Trophoblast cell (in vitro differentiated cells and primary cell): ENCODE measurements at places on chromosomes 1 and 21.

DNA sequence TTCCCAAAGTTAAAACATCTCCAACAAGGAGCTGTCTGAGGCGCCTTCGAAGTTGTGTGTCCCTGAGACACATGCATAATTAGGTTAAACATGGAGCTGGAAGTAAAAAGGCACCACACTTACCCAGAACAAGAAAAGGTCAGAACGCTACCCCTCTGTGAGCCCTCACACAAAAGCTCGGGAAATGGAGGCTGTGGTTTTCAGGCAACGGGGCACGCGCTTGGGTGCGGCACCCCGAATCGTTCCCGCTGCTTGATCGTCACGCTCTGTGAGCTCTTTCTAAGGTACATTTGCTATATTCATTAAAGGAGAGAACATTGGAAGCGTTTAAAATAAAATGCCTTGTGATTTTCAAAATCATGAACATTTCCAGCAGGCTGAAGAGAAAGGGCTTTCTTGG is 12.5 kb downstream of the CAPN8 start:
- no peak overlapping the region for H3K27ac ChIP-seq
- no peaks in the 10 kb centered on the region for H3K4me1 ChIP-seq
- H3K36me3 ChIP-seq: no peaks in the 10 kb centered on the region
- H3K27me3 ChIP-seq: no peaks in the 10 kb centered on the region
- no peak overlapping the region for H3K4me3 ChIP-seq
- DNase-seq: no peak

GRCh38 chr1:9867408-9868243 is 42.4 kb downstream of the CTNNBIP1 start:
- no peaks in the 10 kb centered on the region for H3K27me3 ChIP-seq
- DNase-seq: peak; percentile 50
- H3K4me3 ChIP-seq: no peak overlapping the region
- H3K4me1 ChIP-seq: peaks cover 2% of the 10 kb centered on the region
- peaks cover 20% of the 10 kb centered on the region for H3K36me3 ChIP-seq
- H3K27ac ChIP-seq: no peak overlapping the region

GRCh38 chr1:202374099-202374498 is 25.6 kb downstream of the PPP1R12B start:
- no peak overlapping the region for H3K27ac ChIP-seq
- H3K27me3 ChIP-seq: no peaks in the 10 kb centered on the region
- no peaks in the 10 kb centered on the region for H3K36me3 ChIP-seq
- H3K4me1 ChIP-seq: no peaks in the 10 kb centered on the region
- H3K4me3 ChIP-seq: no peak overlapping the region
- no peak for DNase-seq

- H3K36me3 ChIP-seq: peaks cover 8% of the 10 kb centered on the region
- peaks cover 30% of the 10 kb centered on the region for H3K4me1 ChIP-seq
- H3K27ac ChIP-seq: peak overlapping the region; percentile 4
- no peak for DNase-seq
- no peaks in the 10 kb centered on the region for H3K27me3 ChIP-seq
- no peak overlapping the region for H3K4me3 ChIP-seq
Observed at GRCh38 chr1:115676498-115677181, 34.9 kb downstream of the VANGL1 start.

GRCh38 chr1:62437273-62437940 is 558 bp downstream of the USP1 start:
- DNase-seq: peak; percentile 60
- H3K36me3 ChIP-seq: peaks cover 2% of the 10 kb centered on the region
- H3K27ac ChIP-seq: peak overlapping the region; percentile 100
- no peaks in the 10 kb centered on the region for H3K4me1 ChIP-seq
- H3K27me3 ChIP-seq: no peaks in the 10 kb centered on the region

GRCh38 chr1:97787231-97787630 is 133.6 kb downstream of the DPYD start:
- H3K27me3 ChIP-seq: no peaks in the 10 kb centered on the region
- no peak overlapping the region for H3K27ac ChIP-seq
- no peak for DNase-seq
- H3K4me1 ChIP-seq: no peaks in the 10 kb centered on the region

DNA sequence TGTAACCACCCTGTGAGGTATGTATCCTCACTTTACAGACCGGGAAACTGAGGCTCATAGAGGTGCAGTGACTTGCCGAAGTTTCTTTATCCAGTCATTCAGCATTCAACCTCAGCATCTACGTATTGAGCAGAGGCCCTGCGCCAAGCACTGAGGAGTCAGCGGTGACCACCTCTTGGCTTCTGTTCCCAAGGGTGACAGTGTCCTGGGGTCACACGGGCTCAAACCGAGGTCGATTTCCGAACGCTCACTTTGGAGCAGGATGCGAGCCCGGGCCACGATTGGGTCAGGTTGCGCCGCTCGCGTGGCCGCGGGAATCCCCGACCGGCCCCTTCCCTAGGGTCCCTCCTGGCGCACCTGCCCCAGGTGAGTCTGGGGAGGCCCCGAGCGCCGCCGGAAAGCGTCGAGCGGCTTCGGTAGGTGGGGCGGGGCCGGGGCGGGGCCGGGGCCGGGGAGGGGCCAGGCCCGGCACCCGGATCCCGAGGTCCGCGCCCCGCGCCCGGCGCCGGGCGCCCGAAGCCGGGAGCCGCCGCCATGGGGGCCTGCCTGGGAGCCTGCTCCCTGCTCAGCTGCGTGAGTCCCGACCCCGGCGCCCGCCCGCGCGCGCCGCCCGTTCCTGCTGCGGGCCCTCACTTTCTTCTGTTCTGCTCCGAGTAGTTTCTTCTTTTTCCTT is at the start of gene SERINC2:
TSS of gene SERINC2 (plus strand) at position 482 of the 673 bp plus-strand sequence. CDS start at position 535, 53 bp downstream.
- H3K4me1 ChIP-seq: peaks cover 27% of the 10 kb centered on the region
- no peaks in the 10 kb centered on the region for H3K27me3 ChIP-seq
- H3K4me3 ChIP-seq: peak within 1 kb of the TSS; percentile 83
- H3K27ac ChIP-seq: peak within 1 kb of the TSS; percentile 4
- peaks cover 6% of the 10 kb centered on the region for H3K36me3 ChIP-seq

GRCh38 chr1:246265481-246265880 is 241.6 kb downstream of the SMYD3 start:
- H3K27me3 ChIP-seq: no peaks in the 10 kb centered on the region
- DNase-seq: no peak
- no peak overlapping the region for H3K4me3 ChIP-seq
- H3K36me3 ChIP-seq: no peaks in the 10 kb centered on the region
- no peak overlapping the region for H3K27ac ChIP-seq

DNA sequence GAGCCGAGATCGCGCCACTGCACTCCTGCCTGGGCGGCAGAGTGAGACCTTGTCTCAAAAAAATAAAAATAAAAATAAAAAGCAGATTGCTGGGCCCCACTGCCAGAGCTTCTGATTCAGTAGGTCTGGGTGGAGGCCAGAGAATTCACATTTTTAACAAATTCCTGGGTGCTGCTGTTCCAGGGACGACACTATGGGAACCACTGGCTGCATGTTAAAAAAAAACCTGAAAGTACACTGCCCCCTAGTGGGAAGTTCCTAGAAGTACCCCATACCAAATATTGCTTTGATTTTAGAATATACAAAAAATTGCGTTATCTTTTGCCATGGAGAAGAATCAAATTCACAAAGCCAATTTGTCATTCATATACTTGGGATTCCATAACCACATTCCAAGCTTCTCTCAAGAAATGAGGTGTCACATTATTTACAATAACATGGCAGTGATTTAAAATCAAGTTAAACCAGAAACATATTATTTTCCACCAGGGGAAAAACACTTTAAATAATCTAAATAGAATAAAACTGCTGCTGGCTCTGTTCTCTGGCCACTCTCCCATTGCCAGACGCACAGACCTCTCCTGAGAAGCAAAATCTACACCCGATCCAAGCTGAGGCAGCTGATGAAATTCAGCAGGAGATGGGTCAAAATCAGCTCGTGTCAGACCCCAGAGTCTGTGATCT is 27.4 kb downstream of the SYF2 start:
- no peak overlapping the region for H3K4me3 ChIP-seq
- H3K36me3 ChIP-seq: no peaks in the 10 kb centered on the region
- no peaks in the 10 kb centered on the region for H3K4me1 ChIP-seq
- H3K27me3 ChIP-seq: no peaks in the 10 kb centered on the region
- DNase-seq: no peak

DNA sequence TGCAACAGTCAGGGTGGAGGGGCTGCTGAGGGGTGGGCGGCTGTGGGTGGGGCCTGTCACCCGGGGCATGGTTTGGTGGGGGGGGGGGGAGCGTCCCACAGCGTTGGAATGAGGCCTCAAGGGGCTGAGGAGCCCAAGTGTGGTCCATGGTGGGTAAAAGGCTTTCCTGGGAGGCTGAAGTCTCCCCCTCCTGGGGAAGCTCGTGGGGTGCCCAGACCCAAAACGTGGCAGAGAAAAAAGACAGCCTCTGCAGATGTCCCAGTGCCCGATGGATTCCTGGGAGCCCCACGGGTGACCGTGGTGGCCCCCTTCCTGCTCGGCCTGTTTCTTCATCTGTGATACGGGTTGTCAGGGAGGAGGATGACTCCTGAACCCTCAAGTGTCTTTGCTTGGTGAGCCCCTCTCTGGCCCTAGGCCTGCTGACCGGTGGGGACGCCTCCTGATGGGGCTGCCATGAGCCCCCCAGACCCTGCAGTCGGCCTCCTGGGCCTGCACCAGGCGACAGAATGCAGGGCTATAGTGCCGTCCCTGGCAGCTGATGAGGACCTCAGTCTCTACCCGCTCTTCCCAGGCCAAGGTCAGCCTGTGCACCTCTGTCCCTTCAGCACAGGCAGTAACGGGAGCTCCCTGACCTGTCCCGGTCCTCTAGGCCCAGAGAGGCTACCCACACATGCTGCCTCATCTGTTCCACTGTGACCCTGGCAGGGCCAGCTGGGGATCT is 1.1 kb downstream of the OBSCN start:
- no peak overlapping the region for H3K27ac ChIP-seq
- DNase-seq: no peak
- H3K4me3 ChIP-seq: no peak overlapping the region
- H3K36me3 ChIP-seq: no peaks in the 10 kb centered on the region
